Stimulated activated CD8-positive, alpha-beta memory T cell treated with anti-CD3 and anti-CD28 coated beads, Interleukin-7, amount 100 ng/mL, for 4 hours (primary cell): ENCODE measurements at places on chromosomes 16 and 17.

DNA sequence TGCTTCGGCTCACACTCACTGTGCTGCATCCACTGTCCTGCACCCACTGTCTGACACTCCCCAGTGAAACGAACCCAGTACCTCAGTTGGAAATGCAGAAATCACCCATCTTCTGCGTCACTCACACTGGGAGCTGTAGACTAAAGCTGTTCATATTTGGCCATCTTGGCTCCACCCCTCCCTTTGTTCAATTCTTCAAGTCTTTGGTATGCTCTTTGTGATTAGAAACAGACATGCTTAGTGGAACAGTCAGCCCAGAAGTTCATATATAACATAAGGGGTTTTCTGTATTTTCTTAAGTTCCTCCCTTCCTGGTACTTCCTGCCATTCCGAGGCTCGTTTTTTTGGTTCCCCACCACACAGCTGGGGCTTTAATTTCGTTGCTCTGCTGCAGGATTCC is 398.5 kb upstream of the DYNLRB2 start:
- no peak for DNase-seq

GRCh38 chr17:31413874-31414549 is 22.5 kb downstream of the RAB11FIP4 start:
- DNase-seq = no peak

DNA sequence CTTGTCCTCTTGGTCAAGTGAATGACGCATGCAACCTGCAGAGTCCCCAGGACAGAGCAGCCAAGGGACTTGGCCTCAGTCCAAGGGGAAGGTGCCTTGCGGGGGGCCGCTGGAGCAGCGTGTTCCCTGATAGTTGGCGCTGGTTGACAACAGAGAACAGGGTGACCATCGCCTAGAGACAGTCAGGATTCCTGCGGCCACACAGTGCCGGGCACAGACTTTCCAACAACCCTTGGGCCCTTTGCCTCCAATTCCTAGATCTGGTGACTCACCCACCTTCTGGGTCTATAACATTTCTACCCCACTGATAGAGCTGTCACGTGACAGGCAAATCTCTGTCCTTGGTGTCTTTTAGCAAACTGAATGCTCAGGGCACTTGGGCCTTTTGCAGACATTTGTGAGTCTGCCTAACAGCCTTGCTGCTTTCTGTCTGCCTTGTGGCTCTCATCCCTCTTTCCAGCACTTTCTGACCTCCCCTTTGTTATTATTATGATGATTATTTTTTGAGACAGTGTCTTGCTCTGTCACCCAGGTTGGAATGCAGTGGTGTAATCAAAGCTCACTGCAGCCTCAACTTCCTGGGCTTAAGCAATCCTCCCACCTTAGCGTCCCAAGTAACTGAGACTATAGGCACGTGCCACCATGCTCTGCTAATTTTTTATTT is 11.9 kb upstream of the TEDC2 start:
- DNase-seq = no peak

- DNase-seq = no peak
Measured at GRCh38 chr16:51129105-51129504, 22.0 kb downstream of the SALL1 start.

DNA sequence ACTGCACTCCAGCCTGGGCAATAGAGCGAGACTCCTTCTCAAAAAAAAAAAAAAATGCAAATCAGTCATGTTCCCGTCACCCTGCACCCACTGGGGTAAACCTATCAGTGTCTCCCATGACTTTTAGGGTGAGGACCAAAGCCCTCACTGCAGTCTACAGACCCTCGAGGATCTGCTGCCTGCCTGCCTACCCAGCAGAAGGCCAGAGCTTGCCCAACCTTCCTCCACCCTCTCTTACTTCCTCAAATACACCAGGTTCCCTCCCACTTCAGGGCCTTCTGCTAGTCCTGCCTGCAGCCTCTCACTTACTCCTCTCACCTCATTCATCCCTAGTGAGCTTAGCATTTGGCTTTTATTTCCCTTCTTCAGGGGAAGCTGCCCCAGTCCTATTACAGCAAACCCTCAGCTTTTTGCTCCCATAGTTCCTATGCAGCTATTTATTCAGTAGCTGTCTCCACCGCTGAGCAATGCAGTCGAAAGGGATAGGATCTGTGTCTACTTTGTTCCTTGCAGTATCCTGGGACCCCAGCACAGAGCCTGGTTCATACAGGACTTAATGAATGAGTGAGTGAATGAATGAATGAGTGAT is 17.8 kb upstream of the TOB1 start:
- DNase-seq = no peak

DNA sequence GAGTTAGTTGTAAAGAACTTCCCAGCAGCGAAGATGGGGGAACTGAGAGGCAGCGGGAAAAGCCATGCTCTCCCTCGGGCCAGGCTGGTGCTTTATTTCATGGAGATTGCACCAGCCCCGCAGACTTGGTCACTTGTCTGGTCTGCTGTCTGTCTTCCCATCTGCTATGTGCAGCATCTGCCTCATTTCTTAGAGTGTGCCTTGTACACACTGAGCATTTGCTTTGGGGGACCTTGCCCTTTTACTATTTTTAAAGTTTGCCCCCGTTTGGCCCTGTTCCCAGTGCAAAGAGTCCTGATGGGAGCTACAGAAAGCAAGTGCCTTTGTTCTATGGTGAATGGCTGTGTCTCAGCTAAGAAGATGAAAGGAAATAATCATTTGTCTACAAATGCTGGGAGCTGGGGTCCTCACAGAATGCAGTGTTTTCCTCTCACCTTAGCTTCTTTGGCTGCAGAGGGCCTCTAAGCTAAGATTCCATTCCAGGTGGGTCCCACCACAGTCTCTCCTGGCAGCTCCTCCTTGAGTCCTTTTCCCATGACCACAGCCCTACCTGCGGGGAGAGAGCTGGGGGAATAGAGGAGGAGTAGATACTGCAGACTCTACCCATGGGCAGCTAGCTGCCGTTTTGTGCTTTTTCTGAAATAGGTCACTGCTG is 25.1 kb upstream of the CNOT1 start:
- DNase-seq = no peak

DNA sequence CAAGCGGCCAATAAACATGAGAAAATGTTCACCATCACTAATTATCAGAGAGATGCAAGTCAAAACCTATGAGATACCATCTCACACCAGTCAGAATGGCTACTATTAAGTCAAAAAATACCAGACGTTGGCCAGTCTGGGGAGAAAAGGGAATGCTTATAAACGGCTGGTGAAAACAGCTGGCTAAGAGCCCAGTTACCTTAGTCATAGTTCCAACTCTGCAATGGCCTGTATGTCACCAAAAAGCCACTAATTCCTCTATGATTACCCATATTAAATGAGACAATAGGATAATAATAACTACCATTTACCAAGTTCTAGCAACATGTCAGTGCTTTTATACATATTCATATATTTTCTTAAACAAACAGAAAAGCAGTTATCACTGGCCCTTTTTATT is 42.9 kb upstream of the CDRT4 start:
- DNase-seq = no peak

GRCh38 chr17:4782652-4783051 is 3.5 kb downstream of the VMO1 start:
- DNase-seq = no peak

DNA sequence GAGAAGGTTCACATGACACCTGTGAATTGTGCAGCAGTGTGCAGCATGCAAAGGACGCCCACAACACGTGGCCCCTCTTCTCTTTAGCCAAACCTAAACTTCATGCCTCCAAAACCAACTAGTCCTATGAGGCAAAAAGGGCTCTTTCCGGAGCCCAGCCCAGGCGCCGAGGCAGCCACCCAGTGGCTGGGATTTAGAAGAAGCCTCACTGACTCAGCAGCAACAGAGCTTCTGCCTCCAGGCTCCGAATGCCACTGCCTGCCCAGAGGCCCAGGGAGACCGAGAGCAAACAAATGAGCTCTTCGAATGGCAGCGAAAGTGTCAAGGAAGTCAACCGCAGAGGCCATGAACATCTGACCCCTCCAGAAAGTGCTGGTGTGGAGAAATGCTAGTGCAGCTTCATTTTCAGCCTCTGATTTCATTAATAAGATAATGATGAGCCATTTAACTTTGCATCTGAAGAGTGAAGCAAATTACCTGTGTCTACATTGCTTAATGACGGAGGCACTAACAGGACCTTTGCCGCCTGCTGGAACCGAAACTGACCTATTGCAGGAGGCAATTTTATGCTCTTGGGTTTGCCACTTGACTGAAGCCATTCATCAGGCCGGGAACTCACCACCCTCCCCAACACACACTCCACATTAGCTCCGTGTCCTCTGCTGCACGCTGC is 157.7 kb upstream of the RPL38 start:
- no peak for DNase-seq

DNA sequence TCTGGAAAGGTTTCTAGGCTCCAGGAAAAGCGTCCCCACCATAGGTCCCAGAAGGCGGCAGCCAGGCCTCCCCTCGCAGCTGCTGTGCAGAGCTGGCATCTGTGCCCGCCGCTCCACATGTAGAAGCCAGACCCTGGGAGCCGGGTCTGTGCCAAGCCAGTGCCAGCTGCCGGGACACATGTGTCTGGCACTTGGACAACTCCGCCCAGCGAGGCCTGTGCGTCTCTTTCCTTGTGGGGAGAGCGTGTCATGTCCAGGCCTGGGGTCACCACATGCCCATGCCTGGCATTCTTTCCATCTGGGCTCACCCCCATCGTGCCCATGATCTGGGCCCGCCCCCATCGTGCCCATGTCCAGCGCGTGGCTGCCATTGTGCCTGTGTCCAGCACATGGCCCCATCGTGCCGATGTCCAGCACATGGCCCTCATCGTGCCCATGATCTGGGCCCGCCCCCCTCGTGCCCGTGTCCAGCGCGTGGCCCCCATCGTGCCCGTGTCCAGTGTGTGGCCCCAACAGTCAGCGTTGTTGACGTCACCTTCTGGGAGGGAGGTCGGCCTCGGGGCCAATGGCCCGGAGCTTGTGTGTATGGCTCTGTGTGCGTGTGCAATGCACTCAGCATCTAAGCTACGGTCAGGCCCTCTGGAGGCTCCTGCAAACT is 13.3 kb upstream of the ACSF3 start:
- no peak for DNase-seq

DNA sequence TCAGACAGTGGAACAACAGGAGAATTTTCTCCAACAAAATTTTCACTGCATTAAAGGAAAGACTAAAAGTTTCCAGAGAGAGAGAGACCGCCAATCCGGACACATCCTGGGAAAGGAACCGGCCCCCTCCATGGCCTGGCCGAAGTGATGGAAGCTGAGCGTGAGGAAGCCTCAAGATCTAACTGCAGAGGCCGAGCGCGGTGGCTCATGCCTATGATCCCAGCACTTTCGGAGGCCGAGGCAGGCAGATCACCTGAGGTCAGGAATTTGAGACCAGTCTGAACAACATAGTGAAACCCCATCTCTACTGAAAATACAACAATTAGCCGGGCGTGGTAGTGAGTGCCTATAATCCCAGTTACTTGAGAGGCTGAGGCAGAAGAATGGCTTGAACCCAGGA is 3.9 kb downstream of the CTRB2 start:
- DNase-seq = no peak

GRCh38 chr17:78731904-78732303 is 50.2 kb downstream of the CYTH1 start:
- no peak for DNase-seq
